ENCODE measurements at places on chromosomes 7 and 10.

- no peak for DNase-seq
These were observed 210.3 kb downstream of the GLI3 start for GRCh38 chr7:42026622-42027197.

DNA sequence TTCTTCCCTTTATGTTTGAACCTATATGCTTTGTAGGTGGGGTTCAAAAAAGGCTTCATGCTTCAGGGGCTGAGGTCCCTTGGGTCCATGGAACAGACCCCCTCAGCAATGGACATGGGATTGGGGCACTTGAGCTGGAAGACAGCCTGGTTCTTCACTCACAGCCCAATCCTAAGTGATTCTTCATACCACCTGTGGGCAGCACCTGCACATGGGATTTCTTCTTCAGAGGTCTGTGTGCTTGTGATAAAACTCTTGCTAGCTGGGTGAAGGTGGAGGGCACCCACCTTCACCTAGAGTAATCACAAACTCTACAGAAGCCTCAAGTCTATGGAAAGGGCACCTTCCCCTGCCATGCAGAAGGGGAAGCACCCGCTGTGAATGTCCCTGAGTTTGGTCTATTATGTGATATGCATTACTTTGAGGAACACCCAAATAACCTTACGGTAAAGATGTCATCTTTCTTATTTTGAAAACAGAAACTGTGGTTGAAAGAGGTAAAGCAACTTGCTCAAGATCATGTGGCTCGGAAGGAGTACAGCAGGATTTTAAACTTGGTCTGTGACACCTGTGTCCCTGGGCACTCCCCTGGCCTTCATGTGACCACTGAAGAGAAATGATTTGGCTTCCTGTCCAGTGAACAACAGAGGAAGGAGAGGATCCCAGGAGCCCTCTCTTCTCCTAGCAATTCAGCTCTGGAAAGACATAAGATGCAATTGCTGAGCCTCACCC lies 469.5 kb upstream of the ZMIZ1 start:
- no peak for DNase-seq

GRCh38 chr7:89028319-89028718 lies 232.8 kb upstream of the TEX47 start:
- no peak for DNase-seq

DNA sequence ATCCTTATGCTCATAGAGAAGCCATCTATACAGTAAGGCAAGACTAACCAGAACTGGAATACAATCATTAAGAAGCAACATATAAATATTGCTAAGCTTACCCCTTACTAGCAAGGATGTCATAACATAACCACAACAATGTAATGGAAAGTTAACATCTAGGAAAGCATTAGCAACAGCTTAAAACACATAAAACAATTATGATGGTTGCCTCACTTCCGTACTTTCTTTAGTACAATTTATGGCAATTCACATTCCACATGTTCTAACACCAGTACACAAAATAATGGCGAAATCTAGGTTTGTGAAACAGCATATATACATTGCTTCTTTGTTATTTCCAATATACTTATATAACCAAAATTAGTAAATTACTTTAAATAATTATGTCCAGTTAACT lies 195.0 kb downstream of the AHR start:
- DNase-seq, result no peak

GRCh38 chr7:96691702-96692101 lies 17.9 kb downstream of the SEM1 start:
- DNase-seq, result no peak

Data from NCI-H526 (cell line).